ENCODE measurements at places on chromosomes 4 and X. TPM values are rescaled to one million over a fixed set of nuclear protein-coding genes. Genes with fewer than 3 reads are reported as not detected.

The CXCL13 gene
- not detected for polyA plus RNA-seq

The NRK gene
- polyA plus RNA-seq: not detected

The KLB gene
- not detected for polyA plus RNA-seq

The PDE6B gene
- polyA plus RNA-seq: not detected

The DGKK gene
- not detected for polyA plus RNA-seq

The RAP1GDS1 gene
- 40.5 TPM for polyA plus RNA-seq

The FAM149A gene
- not detected for polyA plus RNA-seq

The IL15 gene
- polyA plus RNA-seq: 0.41 TPM

The ERAS gene
- not detected for polyA plus RNA-seq

The IL13RA2 gene
- polyA plus RNA-seq: not detected

The PGAM4 gene
- not detected for polyA plus RNA-seq

The ZNF157 gene
- polyA plus RNA-seq: not detected

The TMEM47 gene
- not detected for polyA plus RNA-seq

The CLDN34 gene
- not detected for polyA plus RNA-seq

The KLF8 gene
- polyA plus RNA-seq: not detected
